ENCODE measurements at places on chromosomes 16 and 17.
A peak's percentile ranks its signal among the peaks of the same experiment; 100 is the strongest.

DNA sequence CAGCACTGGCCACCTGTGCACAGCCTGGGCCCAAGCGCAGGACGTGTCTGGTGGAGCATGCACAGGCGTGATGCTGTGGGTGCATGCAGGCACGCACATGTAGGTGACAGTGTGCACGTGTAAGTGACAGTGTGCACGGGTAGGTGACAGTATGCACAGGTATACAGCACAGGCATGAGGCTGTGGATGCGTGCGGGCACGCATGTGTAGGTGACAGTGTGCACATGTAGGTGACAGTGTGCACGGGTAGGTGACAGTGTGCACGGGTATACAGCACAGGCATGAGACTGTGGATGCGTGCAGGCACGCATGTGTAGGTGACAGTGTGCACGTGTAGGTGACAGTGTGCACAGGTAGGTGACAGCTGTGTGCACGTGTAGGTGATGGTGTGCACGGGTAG is 7.9 kb downstream of the RPUSD1 start:
- no peak for DNase-seq

DNA sequence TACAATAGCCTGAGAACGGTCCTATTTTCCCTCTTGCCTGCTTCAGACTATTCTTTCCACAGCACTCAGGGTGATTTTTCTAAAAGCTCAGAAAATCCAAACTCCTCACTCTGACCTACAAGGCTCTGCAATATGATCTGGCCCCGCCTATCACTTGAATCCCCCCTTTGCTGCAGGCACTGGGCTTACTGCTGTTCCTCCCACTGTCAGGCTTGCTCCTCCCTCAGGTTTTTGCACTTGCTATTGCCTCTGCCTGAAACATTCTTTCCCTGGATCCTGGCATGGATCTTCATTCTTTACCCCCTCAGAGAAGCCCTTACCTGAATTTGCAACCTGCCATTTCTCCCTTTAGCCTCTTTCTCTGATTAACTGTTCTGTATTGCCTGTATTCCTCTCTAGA is 52.3 kb downstream of the RPGRIP1L start:
- DNase-seq = no peak

GRCh38 chr16:81620796-81621195 is 158.3 kb upstream of the PLCG2 start:
- DNase-seq = no peak

DNA sequence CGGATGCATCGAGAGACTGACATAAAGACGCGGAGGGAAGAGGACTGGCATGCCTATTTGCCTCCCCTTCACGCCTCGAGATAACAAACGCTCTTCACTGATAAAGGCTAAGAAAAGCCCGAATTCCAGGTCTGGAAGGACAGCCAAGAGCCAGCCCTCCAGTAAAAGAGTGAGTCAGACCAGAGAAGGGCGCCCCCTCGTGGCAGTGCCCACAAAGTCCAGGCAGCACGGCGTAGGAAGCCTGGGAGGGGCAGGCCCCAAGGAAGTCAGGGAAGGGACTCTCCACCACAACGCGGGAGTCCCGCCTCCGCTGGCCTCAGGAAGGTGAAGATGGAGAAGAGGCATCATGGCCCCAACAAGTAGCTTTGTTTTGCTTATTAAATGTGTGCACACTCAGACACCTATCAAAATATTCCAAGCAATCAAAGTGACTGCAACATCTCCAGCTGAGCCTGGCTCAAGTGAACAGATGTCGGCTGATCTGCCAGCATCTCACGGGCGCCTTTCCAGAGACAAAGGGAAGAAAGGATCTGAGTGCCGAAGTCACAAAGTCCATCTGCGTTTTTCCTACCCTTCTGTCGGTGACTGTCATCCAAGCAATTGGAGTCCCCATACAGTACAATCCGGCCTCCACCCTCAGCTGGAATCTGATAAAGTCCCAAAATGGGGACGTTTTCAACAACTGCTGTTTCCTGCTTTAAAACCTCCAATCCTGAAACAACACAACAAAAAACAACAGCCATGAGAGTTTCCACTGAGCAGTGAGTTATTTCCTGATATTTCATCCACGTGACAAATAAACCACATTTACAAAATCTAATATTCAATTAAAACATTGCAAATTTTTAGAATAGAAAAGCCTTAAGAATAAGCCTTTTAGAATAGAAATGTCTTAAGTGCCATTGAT is 20.4 kb upstream of the SLC38A8 start:
- DNase-seq = peak; percentile 52

- no peak for DNase-seq
Measured at GRCh38 chr16:2250652-2251295, 613 bp downstream of the ECI1 start.

DNA sequence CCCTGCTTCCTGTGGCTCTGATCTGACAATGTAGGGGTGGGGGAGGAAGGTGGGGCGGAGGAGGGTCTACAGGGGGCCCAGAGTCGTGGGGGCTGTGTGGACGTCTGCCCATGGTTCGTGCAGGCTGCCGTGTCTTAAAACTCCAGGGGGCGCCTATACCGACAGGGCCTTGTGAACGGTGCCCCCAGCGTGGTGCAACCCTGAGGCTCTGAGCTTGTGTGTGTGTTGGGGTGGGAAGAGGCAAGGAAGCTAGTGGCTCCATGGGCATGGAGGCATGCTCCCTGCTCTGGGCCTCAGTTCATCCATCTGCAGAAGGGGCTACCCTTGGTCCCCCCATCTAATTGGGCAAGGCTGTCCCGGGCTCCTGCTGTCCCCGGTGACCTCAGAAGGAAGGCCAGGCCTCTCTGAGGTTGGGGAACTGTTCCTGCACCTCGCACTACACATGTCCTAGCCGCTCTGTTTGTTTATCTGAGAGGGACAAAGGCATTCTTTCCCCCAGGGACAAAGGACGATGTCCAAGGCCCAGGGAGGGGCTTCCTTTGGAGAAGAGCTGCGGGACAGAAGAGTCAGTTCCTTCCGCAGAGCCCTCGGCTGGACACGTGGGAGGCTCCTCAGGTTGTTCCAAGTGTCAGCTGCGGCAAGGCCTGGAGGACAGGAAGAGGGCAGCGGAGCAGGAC is 13.5 kb downstream of the CA4 start:
- no peak for DNase-seq

DNA sequence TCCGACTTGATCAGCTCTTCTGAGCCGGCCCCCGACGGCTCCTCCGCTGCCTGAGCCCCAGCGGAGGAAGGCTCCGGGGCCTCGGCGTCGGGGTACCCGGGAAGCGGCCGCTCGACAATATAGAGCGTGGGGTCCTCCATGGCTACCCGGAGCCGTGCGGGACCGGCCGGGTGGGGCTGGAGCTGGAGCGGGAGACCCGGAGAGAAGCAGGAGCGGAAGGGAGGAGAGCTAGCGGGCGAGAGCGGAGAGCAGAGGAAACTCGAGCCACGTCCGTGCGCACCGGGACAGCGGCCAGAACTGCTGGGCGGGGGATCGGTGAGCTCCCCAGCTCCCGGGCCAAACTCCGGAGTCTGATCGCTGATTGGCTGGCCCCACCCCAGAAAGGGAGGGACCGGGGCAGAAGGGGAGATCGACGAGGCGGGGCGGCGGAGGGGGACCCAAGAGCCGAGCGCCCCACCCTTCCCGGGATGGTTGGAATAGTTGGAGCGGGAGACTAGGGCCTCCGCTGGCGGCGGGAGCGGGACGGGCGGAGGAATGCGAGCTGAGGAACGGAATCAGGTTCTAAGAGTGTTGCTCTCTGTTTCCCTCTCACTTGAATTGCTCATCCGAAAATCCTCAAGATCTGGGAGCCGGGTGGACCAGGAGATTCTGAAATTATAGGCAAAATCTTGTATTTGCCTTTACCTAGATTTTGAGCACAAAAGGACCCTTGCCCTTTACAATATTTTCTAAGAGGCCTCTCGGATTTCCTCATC is at the start of gene CAVIN1:
Gene CAVIN1 (minus strand): TSS at position 299 of the 755 bp plus-strand sequence. CDS start 159 bp downstream, at position 140.
- DNase-seq = peak; percentile 100

GRCh38 chr16:30748634-30749445 is 615 bp downstream of the PHKG2 start:
- no peak for DNase-seq

GRCh38 chr16:23950898-23951297 is 115.1 kb downstream of the PRKCB start:
- no peak for DNase-seq

GRCh38 chr16:11892761-11893160 is 23.0 kb downstream of the GSPT1 start:
- DNase-seq = no peak

DNA sequence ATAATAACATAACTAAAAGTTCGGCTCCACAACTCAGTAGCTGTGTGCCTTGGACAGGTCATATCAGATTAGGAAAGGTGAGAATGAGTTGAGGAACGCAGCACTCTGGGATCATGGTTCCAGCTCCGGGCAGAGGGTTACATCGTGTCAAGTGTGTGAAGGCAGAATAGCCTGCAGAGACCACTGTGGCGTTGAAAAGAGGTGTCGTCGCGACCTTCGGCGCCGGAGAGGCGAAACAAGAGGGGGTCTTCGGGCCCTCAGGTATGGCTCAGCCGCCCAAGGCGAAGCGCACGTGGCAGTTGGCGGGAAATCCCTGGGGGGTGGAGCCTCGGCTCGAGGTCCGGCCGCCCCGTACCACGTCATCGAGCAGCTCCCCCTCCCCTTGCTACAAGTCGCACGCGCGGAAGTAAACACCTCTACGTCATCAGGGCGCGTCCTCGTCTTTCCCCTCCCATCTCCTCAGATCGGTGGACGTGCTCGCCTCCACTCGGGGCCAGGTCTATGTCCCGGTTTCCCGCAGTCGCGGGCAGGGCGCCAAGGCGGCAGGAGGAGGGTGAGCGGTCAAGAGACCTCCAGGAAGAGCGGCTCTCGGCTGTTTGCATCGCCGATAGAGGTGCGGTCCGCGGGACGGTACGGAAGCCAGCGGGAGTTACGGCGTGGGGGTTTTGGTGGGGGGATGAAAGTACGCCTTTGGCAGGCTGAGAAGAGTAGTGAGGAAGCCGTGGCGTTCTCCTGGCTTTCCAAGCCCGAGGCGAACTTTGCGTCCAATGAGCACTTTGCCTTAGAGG is at the start of gene DHX40:
Gene DHX40 (plus strand): TSS at position 440 of the 788 bp plus-strand sequence. CDS start 62 bp downstream, at position 502.
- DNase-seq = peak; percentile 94

Measured in hindlimb muscle (tissue), 1 donor.